ENCODE measurements at places on chromosomes 2 and 18.

GRCh38 chr2:68293755-68294154 is 26.0 kb downstream of the CNRIP1 start:
- no peak for DNase-seq

GRCh38 chr2:12486205-12487118 is 230.3 kb upstream of the TRIB2 start:
- no peak for DNase-seq

GRCh38 chr2:38496927-38497669 is 105.6 kb downstream of the HNRNPLL start:
- DNase-seq = no peak

GRCh38 chr18:23587220-23587642 is 925 bp upstream of the NPC1 start:
- DNase-seq = no peak

DNA sequence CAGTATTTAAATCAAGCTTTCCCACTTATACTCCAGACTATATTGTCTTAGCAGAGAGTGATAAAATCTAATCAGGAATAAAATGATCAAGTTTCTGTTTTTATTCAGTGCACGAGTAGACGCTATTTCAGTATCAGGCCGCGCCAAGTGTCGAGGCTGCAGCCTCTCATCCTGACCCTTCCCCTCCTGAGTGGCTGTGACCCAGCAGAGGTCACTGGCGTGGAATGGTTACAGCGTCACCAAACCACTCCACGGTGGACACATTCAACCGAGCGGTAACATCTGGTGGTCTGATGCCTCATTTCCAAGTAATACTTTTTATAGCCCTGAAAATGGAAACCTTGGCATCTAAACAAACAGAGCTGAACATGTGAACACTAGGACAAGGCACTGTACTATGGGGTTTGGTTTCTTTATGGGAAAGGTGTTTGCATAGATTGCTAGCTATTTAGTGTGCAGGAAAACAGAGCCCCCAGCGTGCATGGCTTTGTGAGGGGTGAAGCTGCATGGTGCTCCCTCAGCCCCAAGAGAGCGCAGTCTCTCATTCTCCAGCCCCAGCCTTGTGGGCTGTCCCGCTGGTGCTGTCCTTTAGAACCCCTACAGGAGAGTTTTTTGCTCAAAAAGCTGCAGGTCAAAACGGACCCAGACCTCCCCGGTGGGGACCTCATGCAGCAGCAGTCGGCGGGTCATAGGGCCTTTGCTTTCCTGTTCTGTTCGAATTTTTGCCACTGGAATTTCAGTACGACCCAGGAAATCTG is 28.4 kb downstream of the FAM228A start:
- no peak for DNase-seq

- no peak for DNase-seq
Observed at GRCh38 chr2:43131890-43132682, 94.3 kb downstream of the ZFP36L2 start.
